Activated CD4-positive, alpha-beta T cell treated with anti-CD3 and anti-CD28 coated beads, Interleukin-2, amount 50 U/mL, for 48 hours (primary cell): ENCODE measurements at places on chromosomes 4 and X.

GRCh38 chr4:66604192-66604591 lies 933.9 kb upstream of the EPHA5 start:
- DNase-seq, result no peak

GRCh38 chr4:168993714-168994510 lies 16.1 kb downstream of the CBR4 start:
- DNase-seq, result no peak

DNA sequence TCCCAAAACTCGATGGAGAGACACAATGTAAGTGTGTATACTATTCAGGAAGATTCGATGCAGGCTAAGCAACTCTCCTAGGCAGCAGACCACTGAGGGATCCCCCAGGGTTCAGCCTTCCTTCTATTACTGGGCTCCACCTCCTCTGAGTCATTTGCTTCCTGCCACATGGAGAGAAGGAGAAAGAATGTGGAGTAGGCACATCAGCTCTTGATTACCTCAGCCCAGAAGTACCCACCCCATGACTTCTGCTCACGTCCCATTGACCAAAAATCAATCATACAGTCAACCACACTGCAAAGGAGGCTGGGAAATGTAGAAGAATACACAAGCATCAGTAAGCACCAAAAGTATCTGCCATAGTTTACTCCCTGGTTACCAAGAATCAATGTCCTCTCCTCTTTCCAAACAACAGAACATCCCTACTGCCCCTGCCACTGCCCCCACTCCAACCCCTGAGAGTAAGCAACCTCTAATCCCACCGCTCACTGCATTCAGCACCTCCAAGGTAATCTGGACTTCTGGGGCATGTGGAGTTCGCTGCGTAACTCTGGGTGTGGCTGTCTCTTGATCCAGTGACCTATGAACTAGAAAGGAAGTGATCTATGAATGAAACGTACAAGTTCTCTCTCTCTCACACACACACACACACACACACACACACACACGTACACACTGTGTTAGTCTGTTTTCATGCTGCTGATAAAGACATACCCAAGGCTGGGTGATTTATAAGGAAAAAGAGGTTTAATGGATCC lies 91.2 kb upstream of the C1QTNF7 start:
- DNase-seq, result no peak

DNA sequence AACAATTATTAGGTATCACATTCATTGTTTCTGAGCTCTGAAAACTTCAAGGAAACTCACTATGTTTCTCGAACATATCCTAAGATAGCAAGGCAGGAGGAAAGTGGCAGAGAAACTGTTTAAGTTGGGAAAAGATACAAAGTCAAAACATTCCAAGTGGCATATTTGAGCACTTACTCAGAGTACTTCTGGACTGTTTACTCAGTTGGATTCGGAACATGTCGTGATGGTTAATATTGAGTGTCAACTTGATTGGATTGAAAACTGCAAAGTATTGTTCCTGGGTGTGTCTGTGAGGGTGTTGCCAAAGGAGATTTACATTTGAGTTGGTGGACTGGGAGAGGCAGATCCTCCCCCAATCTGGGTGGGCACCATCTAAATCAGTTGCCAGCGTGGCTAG lies 298.3 kb downstream of the IL1RAPL2 start:
- DNase-seq, result no peak

DNA sequence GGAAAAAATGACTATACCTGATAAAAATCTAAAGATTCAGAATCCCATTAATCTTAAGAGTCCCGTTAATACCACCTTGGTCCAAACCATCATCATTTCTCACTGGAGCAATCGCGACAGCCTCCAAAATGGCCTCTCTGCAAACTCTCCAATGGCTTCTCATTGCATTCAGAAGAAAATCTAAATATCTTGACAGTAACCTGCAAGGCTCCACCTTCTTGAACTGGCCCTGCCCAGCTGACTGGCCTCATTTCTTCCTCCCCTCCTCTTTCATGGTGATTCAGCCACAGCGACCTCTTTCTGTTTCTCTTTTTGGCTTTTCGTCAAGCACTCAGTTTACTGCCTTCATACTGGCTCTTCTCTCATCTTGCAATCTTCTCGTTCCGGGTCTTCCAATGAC lies 56.2 kb upstream of the GPRIN3 start:
- no peak for DNase-seq

DNA sequence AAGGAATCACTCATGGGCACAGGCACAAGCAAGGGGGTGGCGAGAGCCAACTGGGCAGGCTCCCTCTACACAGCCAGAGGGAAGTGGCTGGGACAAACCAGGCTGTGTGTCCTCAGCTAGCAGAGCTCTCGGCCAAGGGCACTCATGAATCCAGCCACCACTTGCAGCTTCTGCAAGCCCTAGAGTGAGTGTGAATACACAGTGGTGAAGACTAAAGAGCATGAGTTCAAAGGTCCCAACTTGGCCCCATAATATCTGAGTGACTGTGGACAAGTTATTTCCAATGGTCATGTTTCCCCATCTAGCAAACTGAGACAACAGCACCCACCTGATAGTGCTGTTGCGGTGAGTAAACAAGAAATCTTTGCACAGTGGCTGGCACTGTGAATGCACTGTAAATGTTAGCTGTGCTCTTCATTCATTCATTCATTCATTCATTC lies 51.7 kb downstream of the ADGRG2 start:
- no peak for DNase-seq

- no peak for DNase-seq
Observed at GRCh38 chr4:67292636-67293035, 252.7 kb downstream of the CENPC start.

DNA sequence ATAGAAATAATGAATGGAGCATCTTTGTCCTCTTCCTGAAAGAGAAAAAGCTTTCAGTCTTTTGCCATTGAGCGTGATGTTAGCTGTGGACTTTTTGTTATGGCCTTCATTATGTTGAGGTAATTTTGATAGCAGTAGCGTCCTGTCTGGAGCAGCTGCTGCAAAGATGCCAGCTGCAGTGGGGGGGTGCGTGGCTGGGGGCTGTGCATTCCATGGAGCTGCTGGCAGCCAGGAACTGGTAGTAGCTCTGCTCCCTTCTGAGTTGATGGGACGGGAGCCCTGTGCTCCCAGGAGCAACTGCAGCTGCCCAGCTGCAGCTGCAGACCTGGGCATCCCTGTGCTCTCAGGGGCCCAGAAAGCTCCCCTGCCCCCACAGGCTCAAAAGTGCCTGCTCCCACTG lies 50.4 kb downstream of the CCDC160 start:
- DNase-seq, result no peak

- no peak for DNase-seq
Observed at GRCh38 chr4:13733817-13734216, 106.3 kb upstream of the BOD1L1 start.

DNA sequence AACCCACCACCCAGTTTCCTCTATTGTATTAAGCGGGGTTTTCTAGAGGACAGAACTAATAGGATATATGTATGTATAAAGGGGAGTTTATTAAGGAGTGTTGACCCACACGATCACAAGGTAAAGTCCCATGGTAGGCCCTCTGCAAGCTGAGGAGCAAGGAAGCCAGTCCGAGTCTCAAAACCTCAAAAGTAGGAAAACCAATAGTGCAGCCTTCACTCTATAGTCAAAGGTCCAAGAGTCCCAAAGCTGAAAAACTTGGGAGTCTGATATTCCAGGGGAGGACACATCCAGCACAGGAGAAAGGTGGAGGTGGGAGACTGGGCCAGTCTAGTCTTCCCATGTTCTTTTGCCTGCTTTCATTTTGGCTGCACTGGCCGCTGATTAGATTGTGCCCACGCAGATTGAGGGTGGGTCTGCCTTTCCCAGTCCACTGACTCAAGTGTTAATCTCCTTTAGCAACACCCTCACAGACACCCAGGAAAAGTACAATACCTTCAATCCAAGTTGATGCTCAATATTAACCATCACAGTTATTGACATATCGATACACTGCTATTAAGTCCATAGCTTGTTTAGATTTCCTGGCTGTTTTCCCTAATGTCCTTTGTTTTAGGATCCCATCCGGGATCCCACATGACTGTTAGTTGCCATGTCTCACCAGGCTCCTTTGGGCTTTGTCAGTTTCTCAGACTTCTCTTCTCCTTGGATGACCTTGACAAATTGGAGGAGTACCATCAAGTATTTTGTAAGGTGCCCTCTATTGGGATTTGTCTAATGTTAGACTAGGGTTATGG lies 12.2 kb downstream of the UCHL1 start:
- no peak for DNase-seq

DNA sequence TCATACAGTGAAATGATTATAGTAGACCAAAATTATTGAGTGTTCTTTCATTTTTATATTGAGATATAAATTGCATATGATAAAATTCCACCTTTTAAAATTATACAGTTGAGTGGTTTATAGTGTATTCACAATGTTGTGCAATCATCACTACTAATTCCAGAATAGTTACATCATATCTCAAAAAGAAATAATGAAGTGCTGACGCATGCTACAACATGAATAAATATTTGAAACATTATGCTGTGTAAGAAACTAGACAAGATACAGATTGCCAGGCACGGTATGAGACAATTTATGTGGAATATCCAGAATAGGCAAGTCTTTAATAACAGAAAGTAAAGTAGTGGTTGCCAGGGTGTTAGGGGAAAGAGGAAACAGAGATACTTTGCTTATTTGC lies 871.7 kb downstream of the FAM133A start:
- no peak for DNase-seq

- DNase-seq, result no peak
Observed at GRCh38 chr4:186554539-186554913, 841 bp downstream of the MTNR1A start.
